D341Med (cell line): ENCODE measurements at places on chromosomes 12 and 14.
A peak's percentile ranks its signal among the peaks of the same experiment; 100 is the strongest.

DNA sequence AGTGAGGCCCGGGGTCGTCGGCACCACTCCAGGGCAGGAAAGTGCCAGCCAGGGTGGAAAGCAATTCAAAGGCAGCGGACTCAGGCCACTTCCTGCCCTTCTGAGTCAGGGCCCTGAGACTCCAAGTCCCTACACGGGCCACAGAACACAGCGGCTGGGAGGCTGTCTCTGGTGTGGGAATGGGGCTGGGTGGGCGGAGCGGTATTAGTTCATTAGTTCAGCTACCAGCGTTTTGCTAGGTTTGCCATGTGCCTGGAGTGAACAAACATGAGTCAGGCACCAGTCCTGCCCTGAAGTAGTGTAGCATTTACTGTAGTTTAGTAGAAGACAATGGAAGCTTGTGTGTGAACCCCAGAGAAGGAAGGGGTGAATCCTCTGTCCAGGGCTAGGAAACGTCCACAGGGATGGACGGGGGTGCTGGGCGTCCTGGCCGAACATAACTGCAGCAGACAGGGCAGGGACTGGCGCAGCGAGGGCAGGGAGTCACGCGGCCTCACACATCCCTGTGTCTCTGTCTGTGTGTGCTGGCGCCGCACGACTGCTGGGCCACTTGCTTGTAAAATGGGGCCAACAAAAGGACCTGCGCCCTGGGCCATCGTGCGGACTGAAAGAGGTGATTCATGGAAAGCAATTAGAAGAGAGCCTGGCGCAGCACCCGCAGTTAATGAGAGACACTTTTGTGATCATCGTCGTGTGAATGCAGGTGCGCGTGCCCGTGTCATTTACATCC, 186.4 kb upstream of the PRMT8 start:
- DNase-seq, result no peak

DNA sequence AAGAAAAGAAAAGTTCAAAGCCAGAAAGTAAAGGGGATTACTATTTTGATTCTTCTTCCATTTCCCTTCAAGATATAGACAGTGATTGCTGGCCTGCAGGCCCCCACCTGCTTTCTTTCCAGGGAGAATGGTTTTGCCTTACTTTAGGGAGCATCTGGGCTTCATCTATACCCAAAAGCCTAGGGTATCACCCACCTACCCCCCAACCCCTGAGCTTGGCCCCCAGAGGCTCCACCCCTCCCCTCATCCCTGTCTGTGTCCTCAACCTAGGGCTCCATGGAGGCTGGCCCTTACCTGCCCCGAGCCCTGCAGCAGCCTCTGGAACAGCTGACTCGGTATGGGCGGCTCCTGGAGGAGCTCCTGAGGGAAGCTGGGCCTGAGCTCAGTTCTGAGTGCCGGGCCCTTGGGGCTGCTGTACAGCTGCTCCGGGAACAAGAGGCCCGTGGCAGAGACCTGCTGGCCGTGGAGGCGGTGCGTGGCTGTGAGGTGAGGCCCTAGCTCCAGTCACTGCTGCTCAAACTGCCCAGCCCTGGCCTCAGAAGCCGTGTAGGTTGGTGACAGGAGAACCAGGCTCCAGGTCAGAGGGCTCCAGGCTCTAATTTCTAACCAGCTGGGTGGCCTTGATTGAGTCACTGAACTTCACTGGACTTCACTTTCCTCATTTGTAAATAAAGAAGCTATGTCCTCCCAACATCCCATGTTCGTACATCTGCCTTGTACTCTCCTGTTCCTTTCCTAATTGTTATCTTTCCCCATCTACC, 13.6 kb downstream of the ARHGEF40 start:
- no peak for DNase-seq

GRCh38 chr14:38074754-38075153, 132.9 kb upstream of the SSTR1 start:
- DNase-seq, result no peak

DNA sequence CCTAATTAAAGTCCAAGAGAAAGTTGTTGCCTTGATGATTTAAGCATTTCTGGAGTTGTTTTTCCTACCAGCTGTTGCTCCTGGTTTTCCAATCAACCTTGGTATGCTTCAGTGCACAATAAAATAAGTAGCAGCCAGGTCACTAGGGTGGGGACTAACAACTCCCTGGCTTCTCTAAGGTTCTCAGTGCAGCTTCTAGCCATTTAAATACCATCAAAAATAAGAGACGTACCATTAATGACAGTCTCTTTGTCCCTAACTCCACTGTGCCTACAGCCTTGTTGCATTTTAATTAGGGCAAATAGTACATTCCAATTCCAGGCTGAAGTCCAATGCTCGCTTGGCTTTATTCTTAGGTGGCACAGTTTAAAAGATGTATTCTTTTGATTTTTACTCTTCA, 11.8 kb downstream of the STON2 start:
- no peak for DNase-seq

DNA sequence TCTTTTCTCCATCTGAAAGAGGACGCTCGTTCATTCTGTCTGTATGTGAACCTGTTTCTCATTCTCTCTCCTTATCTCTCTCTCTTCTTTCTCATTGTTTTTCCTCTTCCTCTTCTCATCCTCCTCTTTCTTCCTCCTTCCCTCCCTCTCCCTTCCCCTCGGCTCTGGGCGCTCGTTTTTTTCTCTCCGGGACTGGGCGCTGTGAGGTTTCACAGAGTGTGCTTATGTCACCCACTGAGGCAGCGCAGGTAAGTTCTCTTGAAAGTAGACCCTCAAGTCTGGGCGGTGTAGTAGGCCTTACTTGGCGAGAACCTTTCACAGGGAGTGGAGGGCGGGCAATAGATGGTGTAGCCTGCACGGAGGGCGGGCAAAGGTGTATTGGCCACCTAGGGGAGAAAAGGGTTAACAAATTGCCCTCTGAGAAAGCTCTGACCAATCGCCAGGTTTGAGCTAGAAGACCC, 4.5 kb upstream of the SIX1 start:
- no peak for DNase-seq

GRCh38 chr14:76759589-76759988, 1.7 kb upstream of the VASH1 start:
- peak; percentile 12 for DNase-seq

GRCh38 chr12:127943481-127944210, 323.3 kb upstream of the TMEM132C start:
- DNase-seq, result no peak

DNA sequence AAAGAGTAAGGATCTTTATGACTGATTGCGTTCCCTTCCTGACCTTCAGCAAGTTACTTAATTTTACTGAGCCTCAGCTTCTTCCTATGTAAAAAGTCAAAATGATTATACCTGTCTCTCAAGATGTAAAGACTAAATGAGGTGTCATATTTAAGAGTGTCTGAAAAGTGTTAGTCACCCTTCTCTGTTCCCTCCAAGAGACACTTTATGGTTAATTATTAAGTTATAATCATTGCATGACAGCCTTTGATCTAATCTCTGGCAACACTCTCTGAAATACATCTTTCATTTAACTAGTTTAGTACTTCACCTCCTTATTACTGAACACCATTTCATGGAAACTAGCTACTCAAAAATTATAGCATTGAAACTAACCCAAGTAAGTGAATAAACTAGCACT, 54.8 kb downstream of the BMAL2 start:
- DNase-seq, result no peak

GRCh38 chr14:89720741-89721729, 233.5 kb downstream of the EFCAB11 start:
- DNase-seq, result no peak
